ENCODE measurements at places on chromosomes 11 and 22. TPM values are rescaled to one million over a fixed set of nuclear protein-coding genes. Genes with fewer than 3 reads are reported as not detected.

The ZNF215 gene
- 4.0 TPM for total RNA-seq

The MRGPRE gene
- 0.12 TPM for total RNA-seq

The CTSC gene
- 76.4 TPM for total RNA-seq

The MMP13 gene
- not detected for total RNA-seq

The BIRC2 gene
- total RNA-seq = 55.6 TPM

The GRM5 gene
- 0.06 TPM for total RNA-seq

The PATE2 gene
- total RNA-seq = 0.13 TPM

The ARVCF gene
- total RNA-seq = 26.8 TPM

The PLA2G3 gene
- 0.13 TPM for total RNA-seq

The RFPL1 gene
- total RNA-seq = not detected

The B4GAT1 gene
- total RNA-seq = 46.9 TPM

The OR52I2 gene
- total RNA-seq = not detected

The MED15 gene
- 30.3 TPM for total RNA-seq

The TMEM45B gene
- total RNA-seq = 0.13 TPM

The C11orf87 gene
- under 0.01 TPM for total RNA-seq

The POU2AF2 gene
- not detected for total RNA-seq

The RRM1 gene
- 116 TPM for total RNA-seq

The NAA40 gene
- 9.7 TPM for total RNA-seq

The SLC29A2 gene
- total RNA-seq = 0.12 TPM

The JAML gene
- not detected for total RNA-seq

The SLC5A12 gene
- 0.06 TPM for total RNA-seq

The OR4A16 gene
- total RNA-seq = not detected

The CCDC116 gene
- 0.19 TPM for total RNA-seq

The UPK3A gene
- not detected for total RNA-seq

The KCTD21 gene
- total RNA-seq = 7.9 TPM

The GGTLC2 gene
- total RNA-seq = not detected

The PIWIL4 gene
- total RNA-seq = 2.6 TPM

The NAALADL1 gene
- total RNA-seq = 27.0 TPM

The TRPC6 gene
- 1.5 TPM for total RNA-seq

The TYR gene
- not detected for total RNA-seq

The BBS1 gene
- total RNA-seq = 25.4 TPM

The SPTBN2 gene
- total RNA-seq = 1.2 TPM

The ASPHD2 gene
- 1.8 TPM for total RNA-seq

The APOA1 gene
- 0.87 TPM for total RNA-seq

The DCHS1 gene
- 5.4 TPM for total RNA-seq

The DDI1 gene
- total RNA-seq = not detected

The POU2AF3 gene
- not detected for total RNA-seq

The OR4D5 gene
- total RNA-seq = not detected

The OR51E2 gene
- total RNA-seq = not detected

The TRIM51 gene
- total RNA-seq = not detected

The OR51E1 gene
- total RNA-seq = not detected

The TSSK2 gene
- total RNA-seq = not detected

The RASL10A gene
- total RNA-seq = not detected

The KCNK4 gene
- total RNA-seq = not detected

The ARHGAP8 gene
- total RNA-seq = not detected

The FOLR2 gene
- not detected for total RNA-seq

The OR8D1 gene
- not detected for total RNA-seq

The OR5B21 gene
- total RNA-seq = not detected

The RAG1 gene
- 0.53 TPM for total RNA-seq

The TTC36 gene
- 0.26 TPM for total RNA-seq

The FHIP1B gene
- 7.3 TPM for total RNA-seq

All from aortic smooth muscle cell (primary cell).